ENCODE measurements at places on chromosomes 6 and 20.

DNA sequence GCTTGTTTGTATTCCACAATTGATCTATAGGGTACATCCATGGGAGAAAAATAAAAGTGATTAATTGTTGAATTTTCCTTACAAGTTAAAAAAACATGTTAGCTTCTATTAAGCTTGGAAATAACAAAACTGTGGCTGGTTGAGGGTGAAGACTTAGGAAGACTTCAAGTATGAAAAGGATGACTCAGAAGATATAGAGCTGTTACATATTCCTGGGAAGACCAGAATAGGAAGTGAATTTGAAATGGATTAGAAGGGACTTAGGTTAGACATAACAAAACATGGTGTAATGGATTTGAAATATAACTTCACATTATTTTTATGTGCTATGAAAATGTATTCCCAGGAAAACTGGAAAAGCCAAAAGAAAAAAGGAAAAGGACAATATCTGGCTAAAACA, 732.2 kb downstream of the HDGFL1 start:
- no peak for DNase-seq

GRCh38 chr6:142500250-142500786, 198.5 kb downstream of the ADGRG6 start:
- DNase-seq: no peak

DNA sequence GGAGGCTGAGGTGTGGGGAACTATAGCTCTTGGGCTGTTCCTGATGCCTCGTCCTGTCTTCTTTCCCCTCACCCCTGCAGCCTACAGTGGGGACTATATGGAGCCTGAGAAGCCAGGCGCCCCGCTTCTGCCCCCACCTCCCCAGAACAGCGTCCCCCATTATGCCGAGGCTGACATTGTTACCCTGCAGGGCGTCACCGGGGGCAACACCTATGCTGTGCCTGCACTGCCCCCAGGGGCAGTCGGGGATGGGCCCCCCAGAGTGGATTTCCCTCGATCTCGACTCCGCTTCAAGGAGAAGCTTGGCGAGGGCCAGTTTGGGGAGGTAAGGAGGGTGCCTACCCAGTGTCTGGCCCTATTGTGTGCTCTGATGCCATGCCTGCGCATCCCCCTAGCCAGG, 11.5 kb upstream of the GTF2H4 start:
- peak; percentile 9 for DNase-seq

GRCh38 chr6:121344539-121344938, 10.3 kb upstream of the TBC1D32 start:
- no peak for DNase-seq

DNA sequence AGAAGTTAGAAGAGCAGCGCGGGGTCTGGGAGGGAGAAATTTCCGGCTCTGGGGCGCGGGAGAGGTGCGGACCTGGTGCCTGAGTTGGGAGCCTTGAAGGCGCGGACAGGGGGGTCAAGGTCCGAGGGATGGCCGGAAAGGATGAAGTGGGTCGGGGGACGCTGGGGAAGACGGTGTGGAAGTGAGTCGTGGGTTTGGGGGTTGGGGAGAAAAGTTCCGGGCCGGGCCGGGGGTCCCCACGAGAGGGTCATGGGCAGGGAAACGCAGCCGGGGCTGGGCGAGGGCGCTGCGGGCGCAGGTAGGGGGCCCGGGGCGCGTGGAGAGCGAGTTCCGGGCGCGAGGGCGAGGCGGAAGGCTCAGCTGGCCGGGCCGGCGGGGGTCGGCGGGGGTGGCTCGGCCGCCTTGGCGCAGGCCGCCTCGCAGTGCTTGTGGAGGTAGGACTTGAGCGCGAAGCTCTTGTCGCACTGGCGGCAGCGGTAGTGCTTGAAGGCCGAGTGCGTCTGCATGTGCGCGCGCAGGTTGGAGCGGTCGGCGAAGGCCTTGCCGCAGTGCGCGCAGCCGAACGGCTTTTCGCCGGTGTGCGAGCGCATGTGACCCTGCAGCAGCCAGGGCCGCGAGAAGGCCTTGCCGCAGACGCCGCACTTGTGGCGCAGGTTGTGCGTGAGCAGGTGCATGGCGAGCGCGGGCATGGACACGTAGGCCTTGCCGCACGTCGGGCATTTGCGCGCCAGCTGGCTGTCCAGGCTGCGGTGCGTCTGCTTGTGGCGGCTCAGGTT, 10.5 kb upstream of the SRXN1 start:
- no peak for DNase-seq

- no peak for DNase-seq
These were observed 243.3 kb downstream of the ERMARD start for GRCh38 chr6:169994739-169995138.

Measured in SK-N-SH (cell line).